Pancreas (tissue), 10 donors: ENCODE measurements at places on chromosomes 5 and 9.

DNA sequence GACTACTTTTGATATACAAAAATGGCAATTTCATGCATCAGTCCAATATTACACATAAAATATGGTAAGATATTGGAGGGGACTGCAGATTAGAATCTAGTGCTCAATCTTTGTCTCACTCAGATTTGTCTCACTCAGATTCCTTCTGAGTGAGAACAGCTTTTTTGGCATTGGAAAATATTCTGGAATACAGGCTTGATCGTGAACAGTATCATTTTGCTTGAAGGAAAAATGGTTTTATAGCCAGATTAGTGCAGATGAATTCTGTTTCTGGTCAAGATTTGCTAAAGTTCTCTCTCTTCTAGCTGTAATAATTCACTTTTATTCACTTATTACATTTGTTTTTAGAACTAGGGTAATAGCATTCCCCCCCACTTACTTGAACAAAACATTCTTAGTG lies 51.2 kb downstream of the MAN2A1 start:
- no peak overlapping the region for H3K27ac ChIP-seq
- peaks cover 19% of the 10 kb centered on the region for H3K4me1 ChIP-seq
- H3K36me3 ChIP-seq: no peaks in the 10 kb centered on the region
- H3K27me3 ChIP-seq: no peaks in the 10 kb centered on the region
- DNase-seq: no peak

DNA sequence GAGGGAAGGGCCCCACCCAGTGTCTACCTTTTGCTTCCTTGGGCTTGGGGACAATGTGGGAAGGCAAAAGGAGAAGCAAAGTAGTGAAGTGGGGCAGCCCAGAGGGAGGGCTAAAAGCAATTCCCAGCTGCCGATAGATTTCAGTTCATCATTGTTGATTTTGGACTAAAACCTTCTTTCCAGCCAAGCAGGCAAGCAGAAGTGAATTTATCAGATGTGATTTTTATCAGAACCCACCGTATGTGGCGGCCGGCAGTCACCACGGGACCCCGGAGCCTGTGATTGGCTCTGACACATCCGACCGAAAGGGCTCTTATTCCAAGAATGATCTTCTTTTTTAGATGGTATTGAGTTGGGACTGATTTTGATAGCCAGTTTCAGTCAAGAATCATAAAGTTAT lies 559.9 kb downstream of the PSAT1 start:
- DNase-seq: no peak
- no peaks in the 10 kb centered on the region for H3K4me1 ChIP-seq
- no peak overlapping the region for H3K27ac ChIP-seq
- no peak overlapping the region for H3K4me3 ChIP-seq
- H3K27me3 ChIP-seq: no peaks in the 10 kb centered on the region
- H3K36me3 ChIP-seq: no peaks in the 10 kb centered on the region

DNA sequence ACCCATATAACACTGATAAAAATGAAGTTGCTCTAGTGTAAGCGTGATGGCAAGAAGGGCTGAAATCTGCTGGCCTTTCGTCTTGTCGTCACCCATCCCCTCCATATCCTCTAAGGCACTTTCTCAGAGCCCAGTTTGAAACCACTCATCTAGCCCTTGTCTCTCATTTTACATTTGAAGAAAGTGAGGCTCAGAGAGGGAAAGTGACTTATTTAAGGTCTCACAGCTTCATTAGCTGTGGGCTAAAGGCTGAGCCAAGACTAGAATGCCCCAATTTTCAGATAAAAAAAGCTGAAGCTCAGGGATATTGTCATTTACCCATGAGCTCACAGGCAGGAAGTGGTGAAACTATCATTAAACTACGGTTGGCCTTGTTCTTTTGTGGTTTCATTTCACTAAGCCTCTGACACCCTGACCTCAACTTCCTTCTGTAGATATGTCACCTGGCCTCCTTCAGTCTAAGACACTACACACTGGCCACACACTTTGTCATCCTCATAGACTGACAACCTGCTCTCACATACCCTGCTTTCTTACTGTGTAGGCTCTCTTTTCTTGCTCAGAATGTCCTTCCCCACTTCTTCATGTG lies 176.7 kb upstream of the DMAC1 start:
- H3K27ac ChIP-seq: no peak overlapping the region
- H3K4me3 ChIP-seq: no peak overlapping the region
- H3K27me3 ChIP-seq: no peaks in the 10 kb centered on the region
- DNase-seq: no peak
- H3K36me3 ChIP-seq: no peaks in the 10 kb centered on the region

GRCh38 chr9:130732136-130732535 lies 38.6 kb downstream of the EXOSC2 start:
- H3K27ac ChIP-seq: no peak overlapping the region
- H3K4me1 ChIP-seq: peaks cover 19% of the 10 kb centered on the region
- DNase-seq: no peak
- H3K36me3 ChIP-seq: no peaks in the 10 kb centered on the region

- H3K4me3 ChIP-seq: no peak overlapping the region
- no peak overlapping the region for H3K27ac ChIP-seq
- no peaks in the 10 kb centered on the region for H3K36me3 ChIP-seq
- no peaks in the 10 kb centered on the region for H3K4me1 ChIP-seq
These were observed 2.7 kb downstream of the BNC2 start for GRCh38 chr9:16867576-16868311.

DNA sequence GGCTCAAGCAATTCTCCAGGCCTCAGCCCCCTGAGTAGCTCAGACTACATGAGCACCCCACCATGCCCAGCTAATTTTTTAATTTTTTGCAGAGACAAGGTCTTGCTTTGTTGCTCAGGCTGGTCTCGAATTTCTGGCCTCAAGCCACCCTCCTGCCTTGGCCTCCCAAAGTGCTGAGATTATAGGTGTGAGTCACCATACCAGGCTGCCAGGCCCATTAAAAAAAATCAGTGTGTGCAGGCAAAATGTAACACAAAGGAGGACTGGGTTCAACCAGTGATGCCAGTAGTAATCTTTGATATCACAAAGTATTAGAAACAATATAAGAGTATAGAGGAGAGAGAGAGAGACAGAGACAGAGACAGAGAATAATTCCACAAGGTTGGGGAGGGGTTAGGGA lies 322.7 kb downstream of the MSX2 start:
- H3K27ac ChIP-seq: no peak overlapping the region
- H3K4me3 ChIP-seq: no peak overlapping the region
- H3K36me3 ChIP-seq: no peaks in the 10 kb centered on the region

- no peaks in the 10 kb centered on the region for H3K36me3 ChIP-seq
- no peak overlapping the region for H3K27ac ChIP-seq
- DNase-seq: no peak
- H3K4me1 ChIP-seq: no peaks in the 10 kb centered on the region
- H3K4me3 ChIP-seq: no peak overlapping the region
These were observed 39.7 kb upstream of the TJP2 start for GRCh38 chr9:69134412-69134811.

DNA sequence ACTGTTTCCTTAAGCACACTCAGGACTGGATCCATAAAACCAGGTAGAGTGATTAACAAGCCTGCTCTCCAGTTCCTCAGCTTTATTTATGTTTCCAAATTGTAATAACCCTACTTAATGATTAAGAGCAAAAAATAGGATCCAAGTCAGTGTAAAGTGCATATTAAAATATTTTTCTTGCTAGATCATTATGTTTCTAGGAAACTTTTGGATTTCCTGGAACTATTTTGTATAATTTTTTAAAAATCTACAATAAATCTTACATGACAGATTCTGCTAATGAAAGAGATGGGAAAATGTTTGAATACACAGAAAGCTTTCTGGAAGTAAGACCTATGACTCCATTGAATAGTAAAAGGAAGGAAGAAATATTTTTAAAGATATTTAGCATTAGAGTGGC lies 35.5 kb downstream of the BHMT start:
- DNase-seq: no peak
- H3K27ac ChIP-seq: no peak overlapping the region

GRCh38 chr5:131193106-131193505 lies 22.4 kb downstream of the LYRM7 start:
- no peaks in the 10 kb centered on the region for H3K4me1 ChIP-seq
- no peak overlapping the region for H3K4me3 ChIP-seq
- no peak overlapping the region for H3K27ac ChIP-seq
- H3K36me3 ChIP-seq: no peaks in the 10 kb centered on the region
- no peak for DNase-seq

GRCh38 chr5:157835041-157835440 lies 23.9 kb downstream of the CLINT1 start:
- H3K27me3 ChIP-seq: no peaks in the 10 kb centered on the region
- H3K4me3 ChIP-seq: no peak overlapping the region
- H3K4me1 ChIP-seq: no peaks in the 10 kb centered on the region
- H3K36me3 ChIP-seq: no peaks in the 10 kb centered on the region

GRCh38 chr9:21576331-21577189 lies 94.4 kb upstream of the IFNE start:
- peaks cover 2% of the 10 kb centered on the region for H3K27me3 ChIP-seq
- no peaks in the 10 kb centered on the region for H3K4me1 ChIP-seq
- no peak overlapping the region for H3K4me3 ChIP-seq
- H3K27ac ChIP-seq: no peak overlapping the region
- DNase-seq: no peak

- H3K27ac ChIP-seq: no peak overlapping the region
- no peaks in the 10 kb centered on the region for H3K36me3 ChIP-seq
- H3K4me3 ChIP-seq: no peak overlapping the region
- no peaks in the 10 kb centered on the region for H3K4me1 ChIP-seq
- DNase-seq: no peak
These were observed 119.5 kb upstream of the ZNF618 start for GRCh38 chr9:113756476-113757192.

- H3K27me3 ChIP-seq: no peaks in the 10 kb centered on the region
- DNase-seq: no peak
- no peaks in the 10 kb centered on the region for H3K36me3 ChIP-seq
- H3K4me1 ChIP-seq: peaks cover 10% of the 10 kb centered on the region
These were observed 282.1 kb downstream of the RFX3 start for GRCh38 chr9:3243683-3244082.

GRCh38 chr5:58327289-58327688 lies 132.6 kb downstream of the PLK2 start:
- no peak overlapping the region for H3K4me3 ChIP-seq
- H3K36me3 ChIP-seq: no peaks in the 10 kb centered on the region
- no peak overlapping the region for H3K27ac ChIP-seq
- no peak for DNase-seq

GRCh38 chr5:11797132-11797531 lies 107.1 kb downstream of the CTNND2 start:
- H3K27me3 ChIP-seq: no peaks in the 10 kb centered on the region
- no peak for DNase-seq
- H3K36me3 ChIP-seq: no peaks in the 10 kb centered on the region
- H3K4me3 ChIP-seq: no peak overlapping the region
- no peak overlapping the region for H3K27ac ChIP-seq

DNA sequence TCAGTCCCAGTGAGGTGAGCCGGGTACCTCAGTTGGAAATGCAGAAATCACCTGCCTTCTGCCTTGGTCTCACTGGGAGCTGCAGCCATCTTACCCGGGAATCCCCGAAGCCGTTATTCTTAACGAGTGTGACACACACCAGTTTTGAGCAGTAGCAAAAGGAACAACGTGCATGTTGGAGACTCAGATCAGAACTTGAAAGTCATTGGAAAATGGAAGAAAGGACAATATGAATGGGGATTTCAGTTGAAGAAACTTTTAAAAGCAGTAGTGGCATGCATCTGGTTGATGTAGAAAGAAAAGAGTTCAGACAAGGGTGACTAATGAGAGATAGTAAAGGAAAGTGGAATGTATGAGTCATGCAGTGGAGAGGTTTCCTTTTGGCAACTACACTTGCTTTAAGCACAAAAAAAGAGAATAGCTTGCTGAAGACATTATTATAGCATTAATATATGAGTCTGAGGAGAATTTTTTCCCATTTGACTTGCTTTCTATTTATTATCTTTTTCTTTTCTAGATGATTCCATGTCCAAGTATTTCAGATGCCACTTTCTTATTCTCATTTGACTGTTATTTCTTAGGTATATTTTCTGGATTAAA lies 44.4 kb upstream of the ANKDD1B start:
- H3K36me3 ChIP-seq: no peaks in the 10 kb centered on the region
- no peaks in the 10 kb centered on the region for H3K27me3 ChIP-seq
- H3K4me3 ChIP-seq: no peak overlapping the region
- DNase-seq: no peak
- H3K4me1 ChIP-seq: no peaks in the 10 kb centered on the region
- no peak overlapping the region for H3K27ac ChIP-seq

- no peak for DNase-seq
- H3K27me3 ChIP-seq: no peaks in the 10 kb centered on the region
- H3K4me3 ChIP-seq: no peak overlapping the region
- H3K36me3 ChIP-seq: no peaks in the 10 kb centered on the region
These were observed 43.5 kb upstream of the DNAH5 start for GRCh38 chr5:13987843-13988464.

DNA sequence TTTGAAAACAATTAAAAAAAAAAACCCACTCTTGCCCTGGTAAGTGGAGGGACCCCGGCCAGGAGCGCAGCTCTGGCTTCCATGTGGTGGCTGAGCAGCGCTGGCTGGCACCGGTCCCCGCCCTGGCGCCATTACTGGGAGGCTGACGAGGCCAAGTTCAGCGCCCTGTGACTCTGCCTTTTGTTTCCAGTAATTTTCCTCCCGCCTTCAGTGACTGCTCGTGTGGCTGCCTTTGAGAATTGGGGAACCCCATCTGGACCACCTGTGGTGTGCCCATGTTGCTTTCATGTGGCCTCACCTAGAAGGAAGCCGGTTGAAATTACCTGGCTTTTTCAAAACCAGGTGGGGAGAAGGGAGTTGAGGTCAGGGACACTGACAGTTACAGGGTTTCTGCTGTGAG lies 136.1 kb downstream of the GAPVD1 start:
- H3K27ac ChIP-seq: no peak overlapping the region
- no peaks in the 10 kb centered on the region for H3K4me1 ChIP-seq
- no peaks in the 10 kb centered on the region for H3K27me3 ChIP-seq
- DNase-seq: no peak

GRCh38 chr5:161548487-161549094 lies 2.1 kb upstream of the GABRB2 start:
- no peak overlapping the region for H3K27ac ChIP-seq
- no peaks in the 10 kb centered on the region for H3K27me3 ChIP-seq
- DNase-seq: no peak
- H3K4me1 ChIP-seq: no peaks in the 10 kb centered on the region

DNA sequence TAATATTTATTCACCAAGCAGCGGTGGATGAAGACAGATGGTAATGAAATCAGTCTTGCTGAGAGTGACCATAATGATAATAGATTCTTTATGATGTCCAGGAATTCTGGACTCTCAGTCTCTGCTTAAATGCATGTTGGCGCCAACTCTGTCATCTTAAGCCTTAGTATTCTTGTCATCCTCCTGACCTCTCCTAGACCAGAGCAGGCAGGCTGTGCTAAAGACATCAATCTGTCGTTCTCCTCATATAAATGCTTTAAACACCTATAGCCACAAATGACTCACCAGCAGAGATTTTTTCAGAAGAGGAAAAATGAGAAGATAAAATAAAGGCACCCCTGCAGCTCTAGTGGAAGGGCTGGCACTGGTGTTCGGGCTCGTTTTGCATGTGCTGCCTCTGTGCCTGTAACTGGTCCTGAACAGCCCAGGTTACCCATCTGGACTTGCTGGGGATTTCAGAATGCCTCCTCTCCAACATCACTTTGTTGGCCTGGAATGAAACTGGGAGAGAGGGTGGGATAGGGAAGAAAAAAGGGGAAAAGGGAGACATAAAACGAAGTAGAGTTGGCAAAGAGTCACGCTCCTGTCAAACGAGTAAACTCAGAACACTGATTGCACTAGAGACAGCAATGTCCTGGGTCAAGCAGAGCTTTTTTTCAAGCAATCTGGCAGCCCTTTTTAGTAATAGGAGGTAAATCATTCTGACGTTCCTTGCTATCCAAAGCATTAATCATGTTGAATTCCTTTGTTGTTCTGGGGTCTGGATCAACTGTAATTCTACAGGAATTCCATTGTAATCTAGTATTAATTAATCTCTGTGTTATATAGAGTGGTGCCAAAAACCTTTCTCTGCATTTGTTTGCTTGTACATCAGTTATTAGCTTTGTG lies 195.5 kb upstream of the CLINT1 start:
- H3K36me3 ChIP-seq: no peaks in the 10 kb centered on the region
- H3K4me1 ChIP-seq: no peaks in the 10 kb centered on the region
- H3K4me3 ChIP-seq: no peak overlapping the region
- no peak overlapping the region for H3K27ac ChIP-seq
- H3K27me3 ChIP-seq: no peaks in the 10 kb centered on the region
- DNase-seq: no peak
